ENCODE measurements at places on chromosomes 11 and 22. TPM values are rescaled to one million over a fixed set of nuclear protein-coding genes. Genes with fewer than 3 reads are reported as not detected.
A peak's percentile ranks its signal among the peaks of the same experiment; 100 is the strongest.

- no peak overlapping the region for H3K27ac ChIP-seq
- no peak for DNase-seq
- peaks cover 31% of the 10 kb centered on the region for H3K4me1 ChIP-seq
Measured at GRCh38 chr11:46667043-46667481, 33.4 kb downstream of the ARHGAP1 start.

DNA sequence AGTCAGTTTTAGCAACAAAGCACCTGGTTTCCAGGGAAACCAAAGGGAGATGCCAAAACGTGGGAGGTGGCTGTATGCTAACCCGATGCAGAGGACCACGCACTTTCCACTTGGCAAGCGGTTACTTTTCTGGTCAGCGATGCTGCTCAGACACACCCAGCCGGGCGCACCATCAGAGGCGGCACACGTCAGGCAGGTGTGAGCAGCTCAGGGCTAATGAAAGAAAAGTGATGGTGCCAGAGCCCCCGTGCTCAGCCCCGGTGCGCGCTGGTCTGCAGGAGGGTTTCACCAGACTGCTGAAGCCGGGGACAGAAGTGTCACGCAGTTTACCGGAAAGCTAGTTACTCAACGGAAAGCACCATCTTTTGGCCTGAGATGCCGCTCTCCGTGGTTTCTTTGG, 5.7 kb downstream of the LTO1 start:
- DNase-seq, result no peak
- H3K4me3 ChIP-seq, result no peak overlapping the region
- H3K36me3 ChIP-seq, result peaks cover 26% of the 10 kb centered on the region
- H3K27ac ChIP-seq, result no peak overlapping the region

ART5 gene
- 9.7 TPM for total RNA-seq

NEFH gene
- 18.2 TPM for total RNA-seq

DNA sequence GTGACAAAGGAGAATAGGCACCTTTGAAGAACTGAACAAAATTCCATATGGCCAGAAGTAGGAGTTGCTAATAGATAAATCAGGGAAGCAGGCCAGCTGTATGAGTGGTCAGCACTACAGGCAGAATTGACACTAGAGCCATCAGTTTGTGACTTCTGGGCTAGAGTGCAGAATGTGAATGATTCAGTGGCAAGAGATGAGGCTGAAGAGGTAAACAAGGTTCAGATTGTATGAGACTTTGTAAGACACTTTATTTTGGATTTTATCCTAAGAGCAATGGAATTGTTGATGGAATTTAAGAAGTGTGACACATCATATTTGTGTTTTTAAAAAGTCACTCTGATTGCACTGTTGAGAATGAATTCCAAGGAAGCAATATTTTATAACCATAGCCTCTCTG, 12.9 kb downstream of the BIRC3 start:
- no peak overlapping the region for H3K4me3 ChIP-seq
- H3K27me3 ChIP-seq, result no peaks in the 10 kb centered on the region
- no peaks in the 10 kb centered on the region for H3K4me1 ChIP-seq
- DNase-seq, result no peak
- no peak overlapping the region for H3K27ac ChIP-seq

OR4D5 gene
- total RNA-seq, result not detected

DNA sequence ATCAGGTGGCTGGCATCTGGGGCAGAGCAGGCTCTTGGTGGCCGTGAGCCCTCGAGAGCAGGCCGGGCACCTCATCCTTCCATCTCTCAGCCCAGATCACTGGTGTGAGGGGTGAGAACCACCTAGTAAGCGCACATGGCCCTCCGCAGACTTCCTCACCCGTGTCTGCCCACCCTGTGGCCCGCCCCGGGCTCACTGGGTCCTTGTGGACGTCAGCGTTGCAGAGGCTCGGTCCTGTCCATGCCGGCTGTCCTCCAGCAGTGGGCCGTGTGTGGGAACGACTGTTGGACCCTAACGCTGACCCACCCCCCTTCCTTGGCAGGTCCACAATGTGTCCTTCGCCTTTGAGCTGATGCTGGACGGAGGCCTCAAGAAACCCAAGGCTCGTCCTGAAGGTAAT, 17.2 kb upstream of the PARVG start:
- peaks cover 4% of the 10 kb centered on the region for H3K27me3 ChIP-seq
- no peak overlapping the region for H3K4me3 ChIP-seq
- no peak overlapping the region for H3K27ac ChIP-seq
- H3K36me3 ChIP-seq, result peaks cover 11% of the 10 kb centered on the region
- H3K4me1 ChIP-seq, result peaks cover 20% of the 10 kb centered on the region

GRCh38 chr11:64569300-64569970, 21.6 kb upstream of the SLC22A12 start:
- H3K4me1 ChIP-seq, result peaks cover 13% of the 10 kb centered on the region
- H3K36me3 ChIP-seq, result no peaks in the 10 kb centered on the region
- peaks cover 5% of the 10 kb centered on the region for H3K27me3 ChIP-seq
- H3K27ac ChIP-seq, result no peak overlapping the region

- H3K27me3 ChIP-seq, result peaks cover 2% of the 10 kb centered on the region
- H3K36me3 ChIP-seq, result no peaks in the 10 kb centered on the region
- H3K4me3 ChIP-seq, result no peak overlapping the region
- no peak overlapping the region for H3K27ac ChIP-seq
- no peak for DNase-seq
Measured at GRCh38 chr11:81647374-81647773, 1086.3 kb downstream of the FAM181B start.

TECTA gene
- 2.2 TPM for total RNA-seq

ZW10 gene
- total RNA-seq, result 25.2 TPM

TMPRSS5 gene
- 2.7 TPM for total RNA-seq

- no peak for DNase-seq
- H3K27ac ChIP-seq, result no peak overlapping the region
- H3K36me3 ChIP-seq, result no peaks in the 10 kb centered on the region
- H3K4me1 ChIP-seq, result peaks cover 15% of the 10 kb centered on the region
- peak overlapping the region; percentile 92 for H3K4me3 ChIP-seq
- peaks cover 15% of the 10 kb centered on the region for H3K27me3 ChIP-seq
Measured at GRCh38 chr11:27701355-27702105, 1.3 kb upstream of the BDNF start.

DNA sequence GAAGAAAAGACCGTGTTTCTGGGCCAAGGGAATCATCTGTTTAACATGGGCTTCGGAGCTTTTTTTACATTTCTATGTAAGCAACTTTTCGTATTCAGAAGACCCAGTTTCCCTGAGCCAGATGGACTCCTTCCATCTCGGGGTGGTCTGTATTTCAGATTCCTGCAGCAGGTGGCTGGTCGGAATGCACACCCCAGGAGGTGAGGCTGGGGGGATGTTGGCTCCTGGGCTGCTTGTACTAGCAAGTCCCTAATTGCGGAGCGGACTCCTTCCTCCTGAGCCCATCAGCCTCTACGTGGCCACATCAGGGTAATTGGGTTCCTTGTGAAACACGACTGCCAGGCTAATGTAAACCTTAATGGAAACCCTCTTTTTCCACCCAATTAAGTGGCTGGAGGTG, 58.7 kb downstream of the PARVB start:
- H3K4me3 ChIP-seq, result no peak overlapping the region
- H3K36me3 ChIP-seq, result peaks cover 16% of the 10 kb centered on the region
- no peak overlapping the region for H3K27ac ChIP-seq
- no peaks in the 10 kb centered on the region for H3K4me1 ChIP-seq
- no peak for DNase-seq

DNA sequence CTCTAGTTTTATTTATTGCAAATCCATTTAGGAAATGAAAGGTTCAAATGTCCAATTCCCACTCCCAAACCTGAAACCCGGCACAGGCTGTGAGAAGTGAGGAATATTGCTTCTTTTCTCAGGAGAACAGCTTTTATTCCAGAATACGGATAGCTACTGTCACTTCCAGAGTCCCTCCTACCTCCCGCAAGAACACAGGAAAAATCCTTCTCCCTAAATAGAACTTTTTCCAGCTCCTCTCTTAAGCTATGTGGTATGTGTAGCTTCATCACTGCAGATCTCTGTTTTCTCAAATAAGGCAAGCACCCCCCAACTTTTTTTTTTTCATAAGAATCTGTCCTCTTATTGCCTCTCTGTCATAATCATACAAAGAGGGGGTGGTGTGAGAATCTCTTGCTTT, 126.8 kb downstream of the LARGE1 start:
- H3K4me3 ChIP-seq, result no peak overlapping the region
- H3K27me3 ChIP-seq, result no peaks in the 10 kb centered on the region
- no peak for DNase-seq
- peaks cover 3% of the 10 kb centered on the region for H3K36me3 ChIP-seq
- H3K4me1 ChIP-seq, result peaks cover 3% of the 10 kb centered on the region

GRCh38 chr11:119991669-119992068, 146.2 kb downstream of the TRIM29 start:
- no peak overlapping the region for H3K27ac ChIP-seq
- H3K4me3 ChIP-seq, result no peak overlapping the region
- no peak for DNase-seq

GRCh38 chr11:115716601-115717529, 212.7 kb upstream of the CADM1 start:
- H3K27ac ChIP-seq, result no peak overlapping the region
- H3K36me3 ChIP-seq, result no peaks in the 10 kb centered on the region
- no peak overlapping the region for H3K4me3 ChIP-seq
- no peak for DNase-seq
- no peaks in the 10 kb centered on the region for H3K27me3 ChIP-seq

- peaks cover 18% of the 10 kb centered on the region for H3K27me3 ChIP-seq
- peaks cover 21% of the 10 kb centered on the region for H3K4me1 ChIP-seq
- H3K36me3 ChIP-seq, result no peaks in the 10 kb centered on the region
- no peak overlapping the region for H3K27ac ChIP-seq
- H3K4me3 ChIP-seq, result no peak overlapping the region
Measured at GRCh38 chr11:830295-831117, 2.2 kb upstream of the CD151 start.

GDPD4 gene
- total RNA-seq, result not detected

GRCh38 chr11:35082321-35083180, 56.4 kb upstream of the CD44 start:
- no peak for DNase-seq
- H3K27ac ChIP-seq, result no peak overlapping the region
- no peak overlapping the region for H3K4me3 ChIP-seq
- H3K36me3 ChIP-seq, result peaks cover 7% of the 10 kb centered on the region

GRCh38 chr11:10770626-10771254, 19.7 kb downstream of the CTR9 start:
- H3K4me3 ChIP-seq, result no peak overlapping the region
- H3K27me3 ChIP-seq, result no peaks in the 10 kb centered on the region
- H3K36me3 ChIP-seq, result peaks cover 35% of the 10 kb centered on the region
- H3K4me1 ChIP-seq, result peaks cover 9% of the 10 kb centered on the region

- H3K36me3 ChIP-seq, result peaks cover 13% of the 10 kb centered on the region
- peak overlapping the region; percentile 96 for H3K27ac ChIP-seq
Measured at GRCh38 chr11:45805305-45806071, 539 bp downstream of the SLC35C1 start.

LDHAL6A gene
- not detected for total RNA-seq

DNA sequence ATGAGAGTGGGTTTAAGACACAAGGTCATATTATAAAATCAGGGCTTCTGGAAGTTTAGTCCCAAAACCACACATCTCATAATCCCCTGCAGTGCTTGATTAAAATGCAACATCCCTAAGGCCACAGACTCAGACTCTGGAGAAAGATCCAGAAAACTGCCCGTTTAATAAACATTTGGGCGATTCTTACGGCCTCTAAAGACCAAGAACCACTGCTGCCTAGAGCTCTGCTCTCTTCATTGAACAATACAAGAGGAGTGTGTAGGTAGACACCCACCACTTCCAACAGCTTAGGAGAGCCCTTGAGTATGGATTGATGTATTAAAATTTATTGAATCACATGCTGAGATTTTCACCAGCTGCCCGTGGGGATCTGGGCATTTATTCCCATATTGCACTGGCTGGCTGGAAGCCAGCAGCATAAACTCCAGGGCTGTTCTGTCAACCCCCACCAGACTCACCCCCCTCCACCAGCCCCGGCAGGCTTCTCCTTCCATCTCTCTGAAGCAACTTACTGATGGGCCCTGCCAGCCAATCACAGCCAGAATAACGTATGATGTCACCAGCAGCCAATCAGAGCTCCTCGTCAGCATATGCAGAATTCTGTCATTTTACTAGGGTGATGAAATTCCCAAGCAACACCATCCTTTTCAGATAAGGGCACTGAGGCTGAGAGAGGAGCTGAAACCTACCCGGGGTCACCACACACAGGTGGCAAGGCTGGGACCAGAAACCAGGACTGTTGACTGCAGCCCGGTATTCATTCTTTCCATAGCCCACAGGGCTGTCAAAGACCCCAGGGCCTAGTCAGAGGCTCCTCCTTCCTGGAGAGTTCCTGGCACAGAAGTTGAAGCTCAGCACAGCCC, 749 bp upstream of the BEST1 start:
- no peak for DNase-seq
- H3K4me3 ChIP-seq, result no peak overlapping the region
- peaks cover 4% of the 10 kb centered on the region for H3K36me3 ChIP-seq
- H3K27ac ChIP-seq, result no peak overlapping the region

- H3K27ac ChIP-seq, result peak within 1 kb of the TSS; percentile 97
- peak; percentile 70 for DNase-seq
- H3K4me3 ChIP-seq, result peak within 1 kb of the TSS; percentile 94
- H3K36me3 ChIP-seq, result peaks cover 9% of the 10 kb centered on the region
Measured at GRCh38 chr11:111540114-111540936, at the start of gene LAYN. Gene LAYN, plus strand, starts transcription at chr11:111540720. Its CDS starts 124 bp downstream, at chr11:111540844.

DNA sequence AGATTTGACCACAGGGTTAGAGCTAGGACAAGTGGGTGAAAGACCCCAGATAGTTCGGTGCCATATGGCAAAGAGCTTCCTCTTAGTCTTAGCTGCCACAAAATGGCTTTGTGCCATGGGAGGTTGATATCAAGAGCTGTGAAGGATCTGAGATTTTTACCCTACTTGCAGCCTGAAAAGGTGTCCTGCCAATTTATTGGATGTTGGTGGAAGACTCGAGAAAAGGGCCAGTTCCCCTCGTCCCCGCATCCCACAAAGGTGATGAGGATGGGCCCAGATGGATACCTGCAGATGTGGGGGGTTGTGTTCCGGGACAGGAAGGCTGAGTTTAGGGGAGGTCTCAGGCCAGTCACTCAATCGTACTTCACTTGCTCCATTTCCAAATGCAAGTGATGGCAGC, 27.2 kb downstream of the YDJC start:
- H3K36me3 ChIP-seq, result peaks cover 4% of the 10 kb centered on the region
- H3K4me1 ChIP-seq, result peaks cover 22% of the 10 kb centered on the region
- peaks cover 5% of the 10 kb centered on the region for H3K27me3 ChIP-seq
- no peak overlapping the region for H3K4me3 ChIP-seq

OR4A16 gene
- not detected for total RNA-seq

DNA sequence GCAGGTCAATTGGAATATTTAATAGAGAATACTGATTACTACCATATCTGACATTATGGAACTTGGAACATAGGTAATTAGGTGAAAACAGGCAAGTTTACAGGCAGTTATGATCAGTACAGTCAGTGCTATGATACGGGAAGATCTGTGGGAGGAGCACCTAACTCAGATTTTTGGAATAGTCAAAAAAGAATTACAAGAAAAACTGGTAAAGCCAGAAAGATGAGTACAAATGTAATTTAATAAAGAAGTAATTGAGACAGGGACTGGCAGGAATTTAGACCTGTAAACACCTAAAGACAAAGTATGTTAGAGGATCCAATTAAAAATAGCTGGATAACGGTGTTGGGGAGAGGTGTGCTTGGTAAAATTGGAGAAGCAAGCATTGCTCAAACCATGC, 206.5 kb upstream of the ANO5 start:
- DNase-seq, result no peak

GRCh38 chr11:38491986-38492385, 1894.0 kb upstream of the RAG2 start:
- H3K27me3 ChIP-seq, result no peaks in the 10 kb centered on the region
- no peak overlapping the region for H3K27ac ChIP-seq
- H3K36me3 ChIP-seq, result no peaks in the 10 kb centered on the region
- H3K4me3 ChIP-seq, result no peak overlapping the region
- DNase-seq, result no peak

- H3K4me3 ChIP-seq, result no peak overlapping the region
- no peaks in the 10 kb centered on the region for H3K36me3 ChIP-seq
- DNase-seq, result no peak
- peaks cover 8% of the 10 kb centered on the region for H3K4me1 ChIP-seq
- H3K27me3 ChIP-seq, result peaks cover 1% of the 10 kb centered on the region
Measured at GRCh38 chr11:102580185-102580951, 44.8 kb downstream of the MMP20 start.
